NAMALWA (cell line): ENCODE measurements at places on chromosomes 3 and 15.
A peak's percentile ranks its signal among the peaks of the same experiment; 100 is the strongest.

- peak; percentile 51 for DNase-seq
These were observed 135.6 kb upstream of the SUCLG2 start for GRCh38 chr3:67790043-67790442.

DNA sequence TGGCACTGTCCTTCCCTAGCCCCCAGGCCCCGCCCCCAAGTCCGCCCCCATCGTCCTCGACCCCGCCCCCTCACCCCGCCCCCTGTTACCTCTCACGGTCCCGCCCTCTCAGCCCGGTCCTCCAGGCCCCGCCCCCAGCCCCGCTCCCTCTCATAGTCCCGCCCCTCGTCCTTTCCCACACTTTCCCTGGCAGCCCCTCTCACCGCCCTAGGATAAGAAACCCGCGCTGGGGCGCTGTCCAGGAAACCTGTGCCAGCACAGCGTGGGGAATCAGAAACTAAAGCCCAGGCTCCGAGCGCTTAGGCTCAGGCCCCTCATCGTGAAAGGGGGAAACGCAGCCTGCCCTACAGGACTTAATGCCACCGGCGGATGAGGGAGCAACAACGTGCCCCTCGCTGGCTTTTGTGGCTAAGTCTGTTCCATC is 20.9 kb downstream of the TRPM1 start:
- peak; percentile 47 for DNase-seq

- DNase-seq: peak; percentile 70
These were observed 163.7 kb downstream of the PLD1 start for GRCh38 chr3:171646357-171647133.

DNA sequence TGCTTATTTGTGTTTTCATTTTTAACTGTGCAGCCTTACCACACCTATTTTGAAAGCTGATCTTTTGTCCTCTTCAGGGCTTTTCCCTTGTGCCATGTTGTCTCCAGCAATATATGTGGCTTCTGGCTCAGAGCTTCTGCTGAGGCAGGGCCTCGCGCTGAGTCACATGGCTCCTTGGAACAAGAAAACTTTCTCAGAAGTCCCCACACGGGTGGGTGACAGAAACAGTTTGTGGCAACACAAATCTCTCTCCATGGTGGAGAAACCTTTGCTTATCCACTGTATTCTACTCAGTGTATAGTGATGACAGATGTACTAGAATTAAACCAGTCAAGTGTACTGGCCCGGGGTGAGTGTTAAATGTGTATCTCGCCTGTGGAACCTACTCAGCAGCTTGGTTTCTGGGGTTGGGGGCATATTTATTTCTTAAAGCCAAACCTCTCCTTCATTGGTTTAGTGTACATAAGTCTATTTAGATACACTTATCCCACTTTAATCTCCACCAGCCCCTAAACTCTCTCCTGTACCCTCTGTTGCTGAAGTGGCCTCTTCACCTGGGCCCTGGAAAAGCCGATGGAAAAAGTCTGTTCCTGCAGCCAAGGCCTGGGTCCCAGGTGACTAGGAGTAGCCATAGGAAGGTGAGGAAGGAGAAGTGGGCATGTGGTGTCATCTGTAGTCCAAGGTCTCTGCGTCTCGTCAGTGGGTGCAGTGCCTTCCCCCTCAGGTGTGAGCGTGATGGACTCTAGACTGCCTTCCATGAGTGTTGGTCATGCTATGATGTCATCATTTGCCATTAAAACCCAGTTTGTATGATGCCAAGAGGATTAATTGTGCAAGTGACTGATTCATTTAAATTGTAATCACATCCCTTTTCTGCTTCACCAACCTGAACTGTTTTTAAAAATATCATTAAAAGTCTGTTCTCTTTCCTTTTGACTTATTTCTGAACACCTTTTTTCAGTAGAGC is 3.2 kb upstream of the FBXL22 start:
- DNase-seq: no peak

GRCh38 chr3:53288214-53288613 is 32.4 kb upstream of the TKT start:
- no peak for DNase-seq

- DNase-seq: no peak
These were observed 389.1 kb upstream of the PROK2 start for GRCh38 chr3:72174040-72174439.

- DNase-seq: peak; percentile 86
These were observed at the start of gene FAM43A for GRCh38 chr3:194685718-194686413. TSS of gene FAM43A (plus strand) at chr3:194685883. CDS start at chr3:194686827, 944 bp downstream.

DNA sequence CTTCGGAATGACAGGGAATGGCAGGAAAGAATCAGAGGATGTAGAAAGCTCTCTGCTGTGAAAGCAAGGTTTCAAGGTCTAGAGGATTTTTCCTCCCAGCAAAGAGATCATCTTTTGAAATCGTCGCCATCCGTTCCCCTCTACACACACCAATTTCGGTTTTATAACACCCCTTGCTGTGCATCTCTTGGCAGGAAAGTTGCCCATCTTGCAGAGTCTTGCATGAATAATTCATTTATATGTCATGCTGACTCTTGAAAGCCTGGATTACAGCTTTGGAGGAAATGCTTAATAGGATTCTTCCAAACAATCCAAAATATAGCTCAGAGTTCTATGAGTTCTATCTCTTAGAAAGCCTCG is 262.7 kb downstream of the CHL1 start:
- no peak for DNase-seq

- DNase-seq: no peak
These were observed 49.3 kb downstream of the FAM174B start for GRCh38 chr15:92606126-92606835.

DNA sequence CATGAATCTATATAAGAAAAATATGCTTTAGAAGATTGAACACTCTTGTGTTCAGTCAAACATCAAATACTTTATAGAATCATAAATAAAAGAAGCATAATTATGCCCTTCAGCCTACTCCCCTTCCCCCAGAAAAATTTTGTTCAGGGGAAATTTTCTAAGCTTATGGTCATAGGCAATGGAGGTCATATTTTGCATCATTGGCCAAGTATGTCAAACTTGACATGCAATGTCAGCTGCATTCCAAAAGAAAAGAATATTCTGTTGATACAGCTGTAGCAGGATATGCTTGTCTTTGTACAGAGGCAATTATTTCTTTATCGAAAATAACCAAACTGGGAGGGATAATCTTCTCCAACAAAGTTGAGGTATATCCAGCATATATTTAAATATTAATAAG is 328.2 kb downstream of the ZIC1 start:
- DNase-seq: no peak

GRCh38 chr15:101273534-101273933 is 3.8 kb downstream of the SELENOS start:
- DNase-seq: no peak

GRCh38 chr3:191353022-191353777 is 22.9 kb upstream of the UTS2B start:
- no peak for DNase-seq

DNA sequence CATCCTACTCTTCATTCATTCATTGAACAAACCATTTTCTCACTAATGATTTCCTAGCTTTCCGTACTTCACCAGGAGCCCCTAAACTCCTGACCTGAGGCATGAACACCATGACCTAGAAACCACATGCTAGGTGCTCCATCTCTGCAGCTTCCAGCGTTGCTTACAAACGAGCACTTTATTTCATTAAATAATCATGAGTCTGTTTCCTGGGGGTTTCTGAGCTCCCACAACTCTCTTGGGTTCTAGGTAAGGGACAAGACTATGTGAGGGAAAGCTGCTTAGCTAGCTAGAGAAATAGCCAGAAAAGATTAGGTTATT is 1.3 kb downstream of the MAP2K1 start:
- DNase-seq: peak; percentile 38

GRCh38 chr3:171752329-171752728 is 58.0 kb downstream of the PLD1 start:
- DNase-seq: no peak
